ENCODE measurements at places on chromosomes 11 and 22.

GRCh38 chr11:68007498-68008380 is 2.4 kb upstream of the ALDH3B1 start:
- no peak for DNase-seq

DNA sequence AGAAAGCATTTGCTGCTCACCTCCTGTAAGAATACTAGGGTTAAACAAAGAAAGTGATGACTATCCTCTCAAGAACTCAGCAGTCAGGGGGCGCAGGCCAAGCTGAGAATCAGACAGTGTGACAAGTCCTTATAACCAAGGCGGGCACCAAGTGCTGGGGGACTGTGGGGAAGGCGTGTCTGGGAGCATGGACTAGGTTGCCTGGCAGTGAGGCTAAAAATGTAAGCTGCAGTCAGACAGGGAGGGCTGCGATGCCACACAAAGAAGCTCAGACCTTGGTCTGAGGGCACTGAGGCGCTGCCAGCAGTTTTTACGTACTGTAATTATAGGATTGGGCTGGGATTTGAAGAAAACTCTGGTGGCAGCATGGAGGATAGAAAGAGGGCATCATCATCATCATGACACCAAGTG is 73.7 kb downstream of the FLI1 start:
- DNase-seq, result no peak

DNA sequence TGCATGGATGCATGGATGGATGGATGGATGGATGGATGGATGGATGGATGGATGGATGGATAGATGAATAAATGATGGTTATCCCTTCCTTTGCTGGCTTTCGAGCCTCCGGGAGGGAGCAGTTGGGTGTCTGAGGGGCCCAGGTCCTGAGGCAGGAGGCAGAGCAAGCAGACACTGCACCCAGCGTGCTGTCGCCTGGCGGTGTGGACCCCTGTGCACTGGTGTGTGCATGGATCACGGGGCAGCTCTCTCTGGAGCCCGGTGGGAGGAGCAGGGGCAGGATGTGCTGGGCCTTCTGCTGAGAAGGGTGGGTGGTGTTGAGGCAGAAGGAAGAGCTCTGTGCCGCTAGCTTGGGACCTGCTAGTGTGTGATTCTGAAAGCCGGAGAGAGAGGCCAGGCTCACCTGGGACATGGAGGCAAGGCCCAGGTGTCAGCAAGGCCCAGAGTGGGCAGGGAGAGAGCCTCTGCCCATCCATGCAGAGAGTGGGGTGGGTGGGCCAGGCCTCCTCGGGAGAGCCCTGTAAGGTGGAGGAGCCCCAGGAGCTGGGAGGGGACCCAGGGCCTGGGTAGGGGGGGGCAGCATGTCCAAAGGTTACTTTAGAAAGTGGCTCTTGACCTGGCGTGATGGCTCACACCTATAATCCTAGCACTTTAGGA is 254.4 kb downstream of the BRD1 start:
- DNase-seq, result no peak

DNA sequence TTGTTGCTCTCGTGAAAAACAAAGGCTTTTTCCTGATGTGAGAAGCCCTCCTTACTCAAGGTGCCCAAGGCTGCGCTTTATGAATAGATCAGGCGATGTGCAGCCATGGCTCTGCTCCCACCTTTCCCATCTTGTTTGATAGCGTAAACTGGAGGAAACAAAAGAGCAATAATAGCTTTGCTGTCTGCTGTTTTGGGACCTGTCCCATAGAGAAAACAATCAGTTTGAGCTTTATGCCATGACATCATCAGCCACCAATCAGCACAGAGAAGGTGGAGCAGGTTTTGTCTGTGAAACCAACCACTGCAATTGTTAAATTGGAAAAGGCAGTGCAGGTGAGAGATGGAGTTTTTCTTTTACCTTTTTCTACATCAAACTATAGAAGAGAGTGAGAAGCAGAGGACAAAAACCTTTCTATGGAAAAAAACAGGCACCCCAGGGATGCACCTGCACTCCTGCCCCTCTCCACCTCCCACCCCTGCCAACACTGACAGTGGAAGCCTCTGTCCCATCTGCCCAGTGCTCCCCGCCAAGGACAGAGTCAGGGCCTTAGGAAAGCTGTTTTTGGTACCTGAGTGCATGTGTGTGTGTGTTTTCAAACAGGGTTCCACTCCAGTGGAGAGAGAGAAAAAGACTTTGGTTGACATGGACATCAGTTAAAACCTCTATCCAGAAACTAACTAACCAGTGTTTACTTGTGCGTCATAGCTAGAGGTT is 80.7 kb downstream of the MICAL3 start:
- no peak for DNase-seq

DNA sequence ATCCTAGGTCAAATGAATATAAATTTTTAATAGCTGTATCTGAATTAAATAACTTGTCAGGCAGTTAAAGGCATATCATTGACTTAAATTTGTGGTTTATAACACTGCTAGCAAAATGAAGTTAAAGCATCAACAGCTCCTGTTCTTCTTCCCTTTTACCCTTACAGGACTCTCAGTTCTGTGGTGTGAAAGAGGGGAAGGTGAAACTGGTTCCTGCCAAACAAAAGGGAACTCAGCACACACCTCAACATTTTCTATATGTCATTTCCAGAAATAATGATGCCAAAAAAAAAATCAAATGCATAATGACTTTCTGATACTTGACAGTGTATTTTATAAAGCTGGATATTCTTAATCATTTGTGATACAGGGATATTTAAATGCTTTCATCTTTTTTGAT is 21.2 kb downstream of the ARL14EP start:
- DNase-seq, result no peak

DNA sequence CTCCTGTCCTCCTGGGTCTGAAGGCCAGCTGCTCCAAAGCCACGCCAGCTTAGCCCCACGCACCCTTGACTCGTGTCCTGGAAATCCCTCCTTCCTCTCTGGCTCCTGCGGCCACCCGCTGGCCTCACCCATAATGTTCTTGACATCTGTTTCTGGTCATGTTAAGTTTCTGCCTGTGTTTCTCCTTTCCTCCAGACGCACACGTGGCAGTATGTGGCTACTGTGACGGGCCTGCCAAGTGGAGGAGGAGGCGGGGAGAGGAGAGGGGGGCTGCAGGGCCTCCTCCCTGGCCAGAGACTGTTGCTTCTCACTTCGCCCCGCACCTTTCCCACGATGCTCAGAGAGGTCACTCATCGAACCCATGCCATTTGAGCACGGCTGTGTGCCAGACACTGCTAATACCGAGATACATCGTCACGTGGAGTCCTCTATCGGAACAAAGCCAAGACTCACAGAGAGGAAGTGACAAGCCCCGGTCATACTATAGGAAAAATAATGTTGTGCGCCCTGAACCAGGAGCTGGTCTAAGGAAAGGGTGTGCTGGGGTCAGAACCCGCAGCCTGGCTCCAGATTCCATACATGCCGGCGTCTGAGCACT is 11.5 kb downstream of the C1QTNF6 start:
- no peak for DNase-seq

DNA sequence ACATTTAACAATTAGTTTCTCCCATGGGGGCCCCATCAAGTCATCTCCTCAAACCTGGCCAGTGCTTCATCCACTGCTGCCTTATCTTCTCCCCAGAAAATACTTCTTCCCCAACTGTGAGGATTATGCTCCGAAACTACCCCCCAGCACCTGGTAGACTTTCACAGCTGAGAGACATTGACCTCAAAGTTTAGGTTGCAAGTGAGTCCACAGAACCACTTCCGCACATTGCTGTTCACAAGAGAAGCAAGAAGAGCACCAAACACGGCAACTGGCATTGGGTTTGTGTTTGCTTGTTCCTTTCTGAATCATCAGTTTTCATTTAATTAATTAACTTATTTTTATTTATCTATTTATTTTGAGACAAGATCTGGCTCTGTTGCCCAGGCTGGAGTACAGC is 6.1 kb downstream of the MCHR1 start:
- DNase-seq, result no peak

- DNase-seq, result no peak
These were observed 594 bp downstream of the MPST start for GRCh38 chr22:37020192-37020479.

GRCh38 chr11:4862447-4863236 is 13.6 kb upstream of the OR51S1 start:
- no peak for DNase-seq

- DNase-seq, result no peak
These were observed 32.2 kb upstream of the SHANK2 start for GRCh38 chr11:71284525-71285092.

DNA sequence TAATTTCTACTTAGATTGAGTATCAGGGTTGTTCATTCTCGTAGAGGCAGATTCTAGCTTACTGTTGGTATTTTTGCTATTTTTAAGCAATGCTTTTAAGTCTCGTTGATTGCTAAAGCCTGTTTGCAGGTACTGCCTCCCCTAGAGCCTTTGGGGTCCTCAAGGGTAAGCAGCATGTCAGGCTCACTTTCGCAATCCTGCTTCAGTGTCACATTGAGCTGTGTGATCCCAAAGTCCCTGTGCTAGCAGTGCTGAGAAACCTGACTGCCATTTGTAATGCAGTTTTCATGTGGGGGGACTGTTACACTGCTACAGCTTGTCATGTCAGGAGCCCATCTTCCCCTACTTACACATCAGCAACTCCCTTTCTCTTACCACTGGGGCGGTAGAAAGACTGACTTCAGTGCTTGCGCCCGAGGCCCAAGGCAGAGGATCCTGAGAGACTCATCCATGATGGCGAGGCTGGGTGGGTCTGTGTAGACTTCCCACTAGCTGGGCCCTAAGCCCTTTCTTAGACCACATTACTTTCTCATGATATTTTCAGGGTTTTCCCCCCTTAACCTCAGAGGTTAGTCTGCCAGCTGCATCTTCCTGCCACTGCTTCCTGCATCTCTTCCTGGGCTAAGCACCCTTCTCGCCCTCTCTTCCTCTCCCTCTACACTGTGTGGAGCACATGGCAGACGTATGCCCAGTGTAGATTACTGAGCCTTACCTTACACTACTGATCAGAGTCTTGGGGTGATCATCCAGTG is 40.8 kb upstream of the ST14 start:
- DNase-seq, result no peak

DNA sequence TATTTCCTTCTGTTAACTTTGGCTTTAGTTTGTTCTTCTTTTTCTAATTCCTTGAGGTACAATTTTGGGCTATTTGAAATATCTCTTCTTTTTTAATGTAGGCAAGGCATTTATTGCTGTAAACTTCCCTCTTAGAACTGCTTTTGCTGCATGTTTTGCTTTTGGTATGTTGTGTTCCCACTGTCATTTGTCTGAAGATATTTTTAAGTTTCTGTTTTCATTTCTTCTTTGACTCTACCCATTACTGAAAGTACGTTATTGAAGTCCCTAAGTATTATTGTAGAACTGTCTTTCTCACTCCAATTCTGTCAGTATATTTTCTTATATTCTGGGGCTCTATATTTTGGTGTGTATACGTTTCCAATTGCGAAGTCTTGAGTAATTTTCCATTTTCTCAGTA is 77.9 kb downstream of the KCNQ1OT1 start:
- DNase-seq, result no peak

DNA sequence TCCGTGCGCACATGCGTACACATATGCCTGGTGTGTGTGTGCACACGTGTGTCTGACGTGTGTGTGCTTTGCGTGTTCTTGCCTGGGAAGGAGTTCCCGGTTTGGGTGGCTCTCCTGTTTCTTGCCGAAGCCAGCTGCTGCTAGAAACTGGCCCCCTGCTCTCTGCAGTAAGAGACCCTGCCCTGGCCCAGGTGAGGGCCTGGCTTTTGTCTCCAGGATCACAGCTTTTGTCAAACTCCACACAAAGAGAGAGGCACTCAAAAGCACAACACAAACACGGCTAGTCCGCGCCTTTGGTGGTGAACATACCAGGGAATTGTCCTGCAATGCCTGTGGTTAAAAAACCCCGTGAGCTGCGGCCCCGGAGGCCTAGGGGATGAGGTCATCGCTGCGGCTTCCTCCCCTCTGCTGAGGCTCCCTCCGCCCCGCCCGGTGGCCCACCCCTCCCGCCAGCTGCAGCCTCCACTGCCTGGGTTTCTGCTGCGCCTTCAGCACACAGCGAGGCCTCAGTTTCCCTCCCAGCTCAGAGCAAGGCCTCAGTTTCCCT is 88.9 kb downstream of the KCNQ1 start:
- no peak for DNase-seq

- DNase-seq, result no peak
These were observed 35.0 kb downstream of the TBCEL start for GRCh38 chr11:121058941-121059340.

DNA sequence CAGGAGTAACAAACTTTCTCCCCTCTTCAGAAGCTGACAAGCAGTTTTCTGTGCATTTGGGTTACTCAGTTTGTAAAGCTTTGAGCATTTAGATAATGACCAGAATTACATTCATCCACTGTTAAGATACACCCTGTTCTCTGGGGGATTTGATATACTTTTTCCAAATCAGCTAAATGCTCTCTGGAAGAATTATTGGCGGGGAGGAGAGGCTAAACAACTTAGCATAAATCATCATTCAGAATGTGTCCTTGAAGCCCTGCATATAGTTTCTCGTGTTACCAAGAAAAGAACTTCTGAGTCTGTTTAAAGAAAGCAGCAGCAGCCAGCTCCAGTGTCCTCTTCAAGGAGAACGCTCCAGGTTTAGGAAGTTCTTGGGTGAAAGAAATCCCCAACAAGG is 54.9 kb upstream of the LDLRAD3 start:
- no peak for DNase-seq

GRCh38 chr11:17479284-17480214 is 2.9 kb upstream of the ABCC8 start:
- no peak for DNase-seq

GRCh38 chr11:70109006-70109405 is 30.9 kb downstream of the ANO1 start:
- no peak for DNase-seq

DNA sequence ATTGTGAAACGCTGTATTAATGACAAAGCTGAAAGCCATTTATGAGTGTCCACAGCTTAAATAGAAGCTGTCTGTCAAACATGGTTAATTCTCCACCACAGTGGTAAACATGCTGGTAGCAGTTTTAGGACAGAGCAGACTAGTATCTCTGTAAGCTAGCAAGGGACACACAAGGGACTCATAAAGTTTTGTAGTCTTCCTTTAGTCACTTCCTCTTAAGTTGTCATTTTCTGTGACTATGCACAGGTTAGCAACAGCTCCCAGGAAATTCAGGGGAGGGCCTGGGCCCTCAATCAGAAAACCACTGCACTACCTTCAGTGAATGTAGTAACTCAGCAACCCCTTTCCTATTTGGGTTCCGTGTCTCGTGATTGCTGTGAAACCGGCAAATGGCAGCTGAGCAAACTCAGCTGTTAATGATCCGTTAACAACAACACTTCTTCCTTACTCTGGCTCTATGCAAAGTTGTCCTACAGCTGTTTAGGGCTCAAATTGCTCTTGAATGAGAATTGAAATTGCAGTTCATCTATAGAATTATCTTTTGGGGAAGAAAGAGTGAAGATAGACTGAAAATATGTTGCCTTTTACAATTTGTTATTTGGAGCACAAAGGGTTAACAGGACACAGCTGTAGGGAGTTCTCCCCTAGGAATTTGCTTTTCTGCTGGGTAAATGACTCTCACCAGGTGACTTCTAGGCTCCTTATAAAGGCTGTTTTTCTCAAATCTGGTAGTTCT is at the start of gene MMP26:
TSS of gene MMP26 (plus strand) at position 731 of the 736 bp plus-strand sequence.
- DNase-seq, result no peak

DNA sequence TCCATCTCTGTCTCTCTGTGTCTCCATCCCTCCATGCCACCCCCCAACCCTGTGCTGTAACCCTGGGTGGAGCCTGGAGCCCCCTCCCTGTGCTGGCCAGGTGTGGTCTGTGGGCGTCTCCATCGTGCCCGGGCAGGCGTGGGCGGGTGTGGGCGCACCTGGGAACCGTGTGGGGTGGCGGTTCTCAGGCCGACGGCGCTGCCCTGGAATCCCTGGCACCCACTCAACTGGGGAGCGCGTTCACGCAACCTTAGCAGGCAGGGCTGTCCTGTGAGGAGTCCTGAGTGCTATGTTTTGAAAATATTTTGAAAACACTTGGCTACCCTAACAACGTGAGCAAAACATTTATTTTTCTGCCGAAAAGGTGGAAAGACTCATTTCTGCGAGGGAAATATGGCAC is 4.7 kb downstream of the TNNT3 start:
- no peak for DNase-seq

All from activated CD8-positive, alpha-beta memory T cell treated with anti-CD3 and anti-CD28 coated beads for 1 hour (primary cell).